ENCODE measurements at places on chromosomes 1 and 21.

DNA sequence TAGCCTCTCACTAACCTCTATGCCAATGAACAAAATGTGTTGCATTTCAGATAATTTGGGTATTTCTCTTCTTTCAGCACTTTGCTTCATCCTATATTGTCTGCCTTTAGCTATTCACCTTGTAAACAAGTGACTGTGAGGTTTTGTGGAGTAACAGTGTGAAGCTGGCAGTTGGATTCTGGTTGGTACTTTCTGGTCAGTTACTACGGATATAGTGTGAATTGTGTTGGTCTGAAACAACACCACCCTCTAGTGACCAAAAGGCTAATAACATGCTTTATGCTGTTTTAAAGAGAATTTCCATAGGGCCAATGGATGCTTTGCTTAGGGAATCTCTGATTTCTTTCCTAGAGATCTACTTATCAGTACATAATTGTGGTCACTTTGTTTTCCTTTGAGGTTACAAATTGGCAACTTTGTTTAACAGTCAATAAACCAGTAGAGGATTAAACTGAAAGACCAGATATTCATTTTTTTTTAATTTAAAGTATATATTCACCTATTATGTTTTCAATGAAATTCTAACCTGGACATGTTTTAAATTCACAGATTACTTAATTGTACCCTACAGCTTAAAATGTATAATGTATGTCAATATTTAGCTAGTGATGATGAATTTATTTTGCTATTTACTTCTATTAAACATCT lies 2.5 kb upstream of the PTGER3 start:
- DNase-seq, result peak; percentile 54

- DNase-seq, result no peak
Observed at GRCh38 chr1:95071539-95071938, 1.2 kb downstream of the ALG14 start.

- DNase-seq, result no peak
Observed at GRCh38 chr1:240672132-240672811, 60.3 kb upstream of the GREM2 start.

GRCh38 chr1:9596415-9597123 lies 7.9 kb downstream of the TMEM201 start:
- DNase-seq, result no peak

- DNase-seq, result no peak
Observed at GRCh38 chr1:208985231-208985630, 598.3 kb upstream of the CAMK1G start.
